ENCODE measurements at places on chromosomes 5 and 9. TPM values are rescaled to one million over a fixed set of nuclear protein-coding genes. Genes with fewer than 3 reads are reported as not detected.

DNA sequence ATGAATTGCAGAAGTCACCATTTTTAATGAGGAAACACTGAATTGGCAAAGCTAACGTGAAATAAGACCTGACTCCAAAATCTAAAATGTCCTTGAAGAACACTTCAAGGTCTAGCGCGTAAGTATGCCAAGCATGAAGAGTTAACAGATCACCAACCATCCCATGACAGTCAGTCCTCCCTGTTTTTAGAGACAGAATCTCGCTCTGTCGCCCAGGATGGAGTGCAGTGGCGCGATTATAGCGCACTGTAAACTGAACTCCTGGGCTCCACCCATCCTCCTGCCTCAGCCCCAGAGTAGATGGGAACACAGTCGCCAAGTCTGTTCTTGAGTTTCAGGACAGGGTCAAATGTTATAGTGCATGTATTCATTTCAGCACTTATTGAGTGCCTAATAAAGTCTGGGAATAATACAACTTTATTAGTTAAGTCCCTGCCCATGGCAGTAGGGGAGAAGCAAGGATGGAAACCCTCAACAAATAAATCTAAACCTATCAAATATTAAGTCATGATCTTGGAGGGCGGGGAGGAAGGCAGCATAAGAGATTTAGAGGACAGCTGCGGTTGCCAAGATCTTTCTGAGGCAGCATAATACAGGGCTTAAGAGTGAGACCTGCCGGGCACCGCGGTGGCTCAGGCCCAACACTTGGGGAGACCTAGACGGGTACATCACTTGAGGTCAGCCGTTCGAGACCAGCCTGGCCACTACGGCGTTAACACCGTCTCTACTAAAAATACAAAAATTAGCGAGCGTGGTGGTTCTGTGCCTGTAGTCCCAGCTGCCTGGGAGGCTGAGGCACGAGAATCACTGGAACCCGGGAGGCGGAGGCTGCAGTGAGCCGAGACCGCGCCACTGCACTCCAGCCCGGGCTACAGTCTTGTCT lies 1.1 kb downstream of the ATPSCKMT start:
- H3K27ac ChIP-seq = peak overlapping the region; percentile 99
- H3K36me3 ChIP-seq = peaks cover 26% of the 10 kb centered on the region
- H3K4me1 ChIP-seq = peaks cover 37% of the 10 kb centered on the region
- DNase-seq = no peak
- no peaks in the 10 kb centered on the region for H3K27me3 ChIP-seq

Gene ECM2
- not detected for total RNA-seq

Gene HAVCR1
- total RNA-seq = 2.9 TPM

Gene GAS1
- total RNA-seq = not detected

DNA sequence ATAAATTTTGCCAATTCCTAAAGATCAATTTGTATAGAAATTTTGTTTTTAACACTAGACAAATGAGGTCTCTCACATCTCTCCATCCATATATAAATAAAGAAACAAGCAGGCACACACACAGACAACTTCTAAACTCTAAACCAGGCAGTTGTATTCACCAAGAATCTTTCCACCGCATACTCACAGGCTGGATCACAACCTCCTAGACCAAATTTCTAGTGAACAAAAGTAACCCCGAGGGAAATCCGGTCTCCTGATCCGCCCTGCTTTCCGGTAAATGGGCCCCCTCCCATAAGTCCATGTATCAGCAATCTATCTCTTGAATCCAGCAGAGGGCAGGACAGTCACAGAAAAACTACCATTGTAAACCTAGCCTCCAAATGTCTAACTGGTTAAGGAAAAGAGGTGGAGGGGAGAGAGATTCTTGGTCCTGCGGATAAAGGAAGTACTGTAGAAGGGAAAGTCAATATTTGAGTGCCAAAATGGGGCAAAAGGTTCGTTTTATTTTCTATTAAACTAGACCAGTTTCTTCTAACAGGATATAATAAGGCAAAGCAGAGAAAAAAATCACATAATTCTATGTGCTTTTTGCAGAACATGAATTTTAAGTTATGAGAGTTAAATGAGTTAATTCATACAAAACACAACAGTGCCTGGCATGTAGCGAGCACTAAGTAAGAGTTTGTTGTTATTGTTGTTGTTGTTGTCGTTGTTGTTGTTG lies 4.8 kb upstream of the SMU1 start:
- H3K4me3 ChIP-seq = no peak overlapping the region
- no peaks in the 10 kb centered on the region for H3K36me3 ChIP-seq
- peaks cover 10% of the 10 kb centered on the region for H3K4me1 ChIP-seq
- peak; percentile 84 for DNase-seq
- H3K27me3 ChIP-seq = no peaks in the 10 kb centered on the region

DNA sequence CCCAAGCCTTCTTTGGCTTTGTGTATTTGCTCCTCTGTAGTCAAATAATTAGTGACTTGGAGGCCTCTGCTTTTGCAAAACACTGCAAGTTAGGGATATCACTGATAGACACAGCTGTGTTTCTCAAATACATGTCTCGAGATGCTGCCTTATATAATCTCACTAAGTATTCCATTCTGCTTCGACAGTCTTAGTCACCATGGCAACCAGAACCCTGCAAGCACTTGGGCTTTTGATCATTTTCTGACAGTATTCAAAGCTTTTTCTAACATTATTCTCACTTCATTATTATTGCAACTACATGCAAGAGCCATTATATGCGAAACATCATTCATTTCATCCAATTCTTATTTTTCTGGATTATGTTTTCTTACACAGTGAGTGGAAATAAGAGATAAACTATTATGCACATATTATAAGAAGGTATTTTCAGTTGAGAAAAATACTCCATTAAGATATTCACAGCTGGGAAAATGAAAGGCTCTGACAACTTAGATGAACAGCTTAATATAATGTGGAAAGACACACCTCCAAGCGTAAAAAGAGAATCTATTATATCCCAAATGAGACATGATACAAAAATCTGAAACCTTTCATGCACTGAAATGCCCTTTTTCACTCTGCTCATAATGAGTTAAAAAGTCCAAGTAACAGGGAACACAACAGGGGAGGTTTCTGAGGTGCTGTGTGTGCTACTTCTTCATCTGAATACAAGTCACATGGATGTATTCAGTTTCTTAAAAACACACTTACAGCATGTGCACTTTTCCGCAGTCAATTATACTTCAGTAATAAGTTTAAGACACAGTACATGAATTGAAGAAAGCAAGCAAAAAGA lies 93.9 kb downstream of the SCAI start:
- H3K36me3 ChIP-seq = peaks cover 2% of the 10 kb centered on the region
- no peak overlapping the region for H3K4me3 ChIP-seq
- no peak overlapping the region for H3K27ac ChIP-seq
- H3K4me1 ChIP-seq = no peaks in the 10 kb centered on the region
- H3K27me3 ChIP-seq = no peaks in the 10 kb centered on the region

DNA sequence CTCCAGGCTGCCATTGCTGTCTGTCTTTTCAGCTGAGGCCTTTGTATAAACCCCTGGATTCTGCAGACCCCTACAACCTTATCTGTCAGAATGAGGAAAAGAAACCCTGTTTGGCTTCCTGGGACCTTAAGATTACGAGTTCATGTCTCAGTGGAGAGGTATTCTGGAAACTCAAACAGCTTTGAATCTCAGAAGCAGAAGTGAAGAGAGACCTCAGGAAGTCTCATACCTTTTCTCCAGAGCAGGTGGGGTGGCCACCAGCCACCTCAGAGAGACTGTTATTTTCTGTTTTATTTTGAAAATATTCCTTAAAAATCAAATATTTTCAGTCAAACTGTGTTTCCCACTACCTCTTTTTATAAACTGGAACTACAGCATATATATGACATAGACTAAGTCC lies 457.5 kb downstream of the TMEM232 start:
- no peaks in the 10 kb centered on the region for H3K36me3 ChIP-seq
- no peak for DNase-seq
- no peaks in the 10 kb centered on the region for H3K4me1 ChIP-seq
- no peak overlapping the region for H3K4me3 ChIP-seq
- H3K27ac ChIP-seq = no peak overlapping the region

GRCh38 chr5:58477760-58478376 lies 13.4 kb upstream of the GAPT start:
- H3K27ac ChIP-seq = no peak overlapping the region
- H3K4me3 ChIP-seq = no peak overlapping the region
- peaks cover 3% of the 10 kb centered on the region for H3K4me1 ChIP-seq
- no peak for DNase-seq

GRCh38 chr5:67639976-67640375 lies 443.4 kb upstream of the CD180 start:
- H3K27ac ChIP-seq = no peak overlapping the region
- no peaks in the 10 kb centered on the region for H3K36me3 ChIP-seq
- no peaks in the 10 kb centered on the region for H3K4me1 ChIP-seq
- no peaks in the 10 kb centered on the region for H3K27me3 ChIP-seq
- no peak overlapping the region for H3K4me3 ChIP-seq

Gene SLC25A2
- 0.39 TPM for total RNA-seq
